Common myeloid progenitor, CD34-positive (primary cell): ENCODE measurements at places on chromosomes 5 and 9.

DNA sequence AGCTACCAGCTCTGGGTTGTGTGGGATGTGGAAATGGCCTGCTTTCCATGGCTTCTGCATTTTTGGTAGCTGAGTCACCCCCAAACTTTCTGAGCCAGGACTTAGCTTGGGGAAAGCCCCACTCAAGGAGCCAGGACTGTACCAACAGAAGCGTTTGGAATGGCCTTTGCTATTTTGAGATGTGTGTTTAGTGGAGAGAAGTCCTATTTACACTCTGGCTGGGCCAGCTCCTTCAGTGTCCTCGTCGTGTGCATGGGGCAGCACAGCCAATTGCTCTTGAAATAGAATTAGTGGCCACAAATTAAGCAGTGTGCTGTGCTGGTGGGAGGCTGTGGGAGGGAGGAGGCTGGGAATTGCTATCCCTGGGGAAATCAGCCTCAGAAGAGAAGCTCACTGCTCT lies 51.6 kb downstream of the ENTREP1 start:
- no peak for DNase-seq

DNA sequence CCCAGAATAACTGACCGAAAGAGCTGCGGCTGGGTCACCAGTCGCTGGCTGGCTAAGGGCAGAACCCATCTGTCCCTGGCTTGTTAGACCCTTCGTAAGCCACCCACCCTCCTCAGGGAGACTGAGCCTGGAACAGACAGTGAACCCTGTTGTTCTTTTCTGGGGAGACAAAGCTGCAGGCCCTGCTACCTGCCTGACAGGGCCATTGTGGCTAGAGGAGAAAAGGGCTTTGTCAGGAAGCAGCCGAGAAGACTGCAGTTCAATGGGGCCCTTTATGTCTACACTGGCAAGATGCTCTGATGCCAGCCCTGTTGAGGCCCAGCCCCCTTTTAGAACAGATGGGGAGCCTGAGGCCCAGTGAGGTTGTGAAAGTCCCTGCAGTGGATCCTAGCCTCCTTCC lies 3.7 kb upstream of the NIPAL4 start:
- DNase-seq = no peak

DNA sequence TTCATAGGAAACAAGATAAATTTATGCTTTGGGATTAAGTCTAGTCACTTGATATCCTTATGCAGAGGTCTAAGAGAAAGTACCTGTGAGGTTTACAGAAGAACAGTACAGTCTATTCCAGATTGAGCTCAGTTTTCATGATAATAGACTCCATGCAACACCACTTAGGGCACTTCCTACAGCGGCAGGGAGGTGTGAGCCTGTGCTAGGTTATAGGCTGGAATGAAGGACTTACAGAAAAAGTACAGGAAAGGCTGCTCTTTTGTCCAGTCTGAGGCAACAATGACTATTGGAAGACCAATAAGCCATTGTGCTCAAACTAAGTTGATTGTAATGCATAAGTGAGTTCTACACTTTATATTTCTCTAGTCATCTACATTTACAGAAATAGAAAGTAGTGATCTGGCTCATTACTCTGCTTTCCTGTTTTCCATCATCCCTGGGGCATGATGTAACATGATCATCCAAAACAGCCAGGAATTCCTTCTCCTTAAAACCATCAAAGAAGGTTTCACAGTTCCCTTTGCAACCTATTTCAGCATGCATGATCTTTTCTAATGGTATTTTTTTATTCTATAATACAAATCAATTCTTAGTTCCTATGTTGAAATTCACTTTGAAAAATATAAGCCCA lies 322.8 kb downstream of the SLF1 start:
- DNase-seq = no peak

DNA sequence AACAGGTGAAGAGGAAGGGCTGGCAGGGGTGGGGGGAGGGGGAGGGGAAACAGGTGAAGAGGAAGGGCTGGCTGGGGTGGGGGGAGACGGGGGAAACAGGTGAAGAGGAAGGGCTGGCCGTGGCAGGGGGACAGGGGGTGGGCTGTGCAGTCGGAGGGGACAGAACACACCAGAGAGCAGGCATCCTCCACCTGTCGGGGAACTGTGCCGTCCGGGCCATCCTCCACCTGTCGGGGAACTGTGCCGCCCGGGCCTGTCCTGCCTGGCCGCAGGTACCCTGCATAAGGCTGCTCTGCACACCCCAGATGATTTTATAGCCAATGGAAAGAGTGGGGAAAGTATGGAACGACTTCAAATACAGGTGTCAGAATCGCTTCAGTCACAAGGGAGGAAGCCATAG lies 32.5 kb upstream of the PPP1R26 start:
- peak; percentile 48 for DNase-seq

DNA sequence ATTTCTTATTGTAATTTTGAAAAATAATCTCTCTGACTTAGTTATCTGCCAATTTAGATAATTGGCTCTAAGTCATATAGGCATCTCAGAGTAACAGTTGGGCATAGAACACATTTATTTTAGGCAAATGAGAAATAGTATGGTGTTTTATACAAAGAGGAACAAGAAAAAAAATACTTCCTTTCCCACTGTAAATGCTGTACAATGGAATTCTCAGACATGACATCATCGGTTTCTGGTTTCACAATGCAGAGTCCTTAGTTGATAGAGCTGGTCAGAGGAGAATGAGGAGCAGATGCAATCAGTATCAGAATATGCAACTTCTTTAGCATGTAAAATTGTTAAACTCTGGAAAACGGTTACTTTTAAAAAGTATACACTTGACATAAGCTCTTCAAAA lies 49.4 kb downstream of the PLK2 start:
- no peak for DNase-seq

DNA sequence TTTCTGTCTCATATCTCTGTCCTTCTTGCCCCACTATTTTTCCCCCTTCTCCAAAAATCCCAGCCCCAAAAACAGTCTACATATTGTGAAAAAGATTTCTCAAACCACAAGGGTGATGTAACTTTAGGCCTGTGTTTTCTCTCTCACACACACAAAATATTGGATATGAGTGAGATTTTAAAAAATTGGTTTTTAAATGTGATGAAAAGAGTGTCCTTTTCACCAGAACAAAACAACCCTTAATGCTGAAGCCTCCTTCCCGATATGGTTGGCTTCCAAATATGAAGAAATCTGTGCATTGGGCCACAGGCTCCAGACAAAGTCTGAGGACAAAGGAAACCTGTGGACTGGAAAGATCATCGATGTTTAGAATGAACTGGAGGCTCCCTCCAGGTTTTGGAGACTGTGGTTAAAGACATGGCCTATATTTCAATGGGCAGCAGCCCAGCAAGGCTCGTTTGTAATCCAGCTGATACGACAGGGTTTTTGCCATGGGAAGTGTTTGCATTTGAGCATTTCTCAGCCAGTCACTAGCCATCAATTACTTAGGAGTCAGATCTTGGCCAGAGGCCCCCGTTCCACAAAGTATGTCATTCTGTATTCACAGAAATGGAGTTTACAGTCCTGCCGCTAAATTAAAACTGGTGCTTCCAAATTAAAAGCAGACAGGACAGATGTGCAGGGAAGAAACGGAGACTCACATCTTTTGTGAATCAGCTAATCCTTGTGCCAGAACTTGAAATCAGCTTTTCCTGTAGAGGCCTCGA lies 546.3 kb downstream of the EBF1 start:
- DNase-seq = no peak

- DNase-seq = peak; percentile 72
Observed at GRCh38 chr9:99824378-99825171, 2.9 kb downstream of the NR4A3 start.

- no peak for DNase-seq
Observed at GRCh38 chr5:101608322-101608721, 687.8 kb downstream of the SLCO4C1 start.

- DNase-seq = no peak
Observed at GRCh38 chr9:119398350-119398749, 29.1 kb upstream of the BRINP1 start.

DNA sequence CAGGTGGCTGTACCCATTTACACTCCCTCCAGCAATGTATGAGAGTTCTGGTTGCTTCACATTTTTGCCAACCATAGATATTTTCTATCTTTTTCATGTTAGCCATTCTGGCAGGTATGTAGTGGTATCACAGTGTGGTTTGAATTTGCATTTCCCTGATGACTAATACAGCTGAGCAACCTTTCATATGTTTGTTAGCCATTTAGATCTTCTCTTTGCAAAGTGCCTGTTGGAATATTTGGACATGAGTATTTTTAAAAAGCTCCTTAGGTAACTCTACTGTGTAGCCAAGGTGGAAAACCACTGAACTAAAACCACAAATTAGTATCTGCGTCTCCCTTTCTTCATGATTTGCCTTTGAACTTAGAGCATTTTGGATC lies 31.9 kb downstream of the IRF1 start:
- peak; percentile 59 for DNase-seq
